ENCODE measurements at places on chromosomes 1 and 21. TPM values are rescaled to one million over a fixed set of nuclear protein-coding genes. Genes with fewer than 3 reads are reported as not detected.

BEST4 gene
- 0.96 TPM for total RNA-seq

TOMM40L gene
- total RNA-seq = 11.8 TPM

GPR153 gene
- total RNA-seq = 0.37 TPM

CD1E gene
- total RNA-seq = not detected

RTCA gene
- 37.8 TPM for total RNA-seq

TSPAN1 gene
- not detected for total RNA-seq

NGF gene
- not detected for total RNA-seq

TMEM269 gene
- 0.32 TPM for total RNA-seq

DNA sequence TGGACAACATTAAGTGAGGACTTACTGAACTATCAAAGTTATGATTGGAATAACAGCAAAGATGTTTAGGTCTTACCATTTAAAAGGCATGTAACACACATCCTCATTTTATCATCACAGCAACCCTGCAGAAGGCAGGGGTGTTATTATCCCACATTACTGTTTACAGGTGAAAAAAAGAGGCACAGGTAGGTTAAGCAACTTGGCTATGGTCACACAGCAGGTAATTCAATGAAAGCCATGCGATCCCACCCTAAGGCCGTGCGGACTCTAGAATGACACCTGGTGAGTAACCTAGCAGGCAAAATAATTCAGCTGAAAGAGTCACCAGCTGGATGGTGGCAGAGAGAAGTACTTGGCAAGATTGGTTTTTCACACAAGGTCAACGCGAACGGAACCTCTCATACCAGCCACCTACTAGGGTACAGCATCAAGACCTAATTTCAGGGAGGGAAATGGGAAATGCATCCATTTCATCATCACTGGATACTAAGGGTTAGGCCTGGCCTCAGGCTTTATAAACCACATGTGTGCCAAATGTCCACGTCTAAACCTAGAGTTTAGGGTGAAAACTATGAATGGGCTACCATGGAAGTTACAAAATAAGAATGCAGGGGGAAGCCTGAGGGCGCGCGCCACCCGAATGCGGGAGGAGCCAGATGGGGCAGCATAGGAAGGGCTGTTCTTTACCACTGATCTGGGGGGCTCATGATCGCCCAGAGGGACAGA, 85.3 kb downstream of the SLC66A1 start:
- no peaks in the 10 kb centered on the region for H3K27me3 ChIP-seq
- H3K4me1 ChIP-seq = peaks cover 16% of the 10 kb centered on the region
- no peak overlapping the region for H3K27ac ChIP-seq
- no peak overlapping the region for H3K4me3 ChIP-seq
- no peak for DNase-seq
- no peaks in the 10 kb centered on the region for H3K36me3 ChIP-seq

- DNase-seq = no peak
- H3K36me3 ChIP-seq = peaks cover 16% of the 10 kb centered on the region
- H3K4me3 ChIP-seq = no peak overlapping the region
- no peak overlapping the region for H3K27ac ChIP-seq
Measured at GRCh38 chr1:119929643-119930315, 33.5 kb upstream of the ADAM30 start.

- no peak for DNase-seq
- no peaks in the 10 kb centered on the region for H3K27me3 ChIP-seq
- no peak overlapping the region for H3K27ac ChIP-seq
- H3K4me3 ChIP-seq = no peak overlapping the region
Measured at GRCh38 chr1:209741193-209741592, 14.7 kb upstream of the TRAF3IP3 start.

GRCh38 chr21:15468368-15468767, 261.4 kb upstream of the USP25 start:
- H3K36me3 ChIP-seq = no peaks in the 10 kb centered on the region
- H3K27me3 ChIP-seq = no peaks in the 10 kb centered on the region
- H3K4me3 ChIP-seq = no peak overlapping the region
- no peak for DNase-seq
- H3K27ac ChIP-seq = no peak overlapping the region

DNA sequence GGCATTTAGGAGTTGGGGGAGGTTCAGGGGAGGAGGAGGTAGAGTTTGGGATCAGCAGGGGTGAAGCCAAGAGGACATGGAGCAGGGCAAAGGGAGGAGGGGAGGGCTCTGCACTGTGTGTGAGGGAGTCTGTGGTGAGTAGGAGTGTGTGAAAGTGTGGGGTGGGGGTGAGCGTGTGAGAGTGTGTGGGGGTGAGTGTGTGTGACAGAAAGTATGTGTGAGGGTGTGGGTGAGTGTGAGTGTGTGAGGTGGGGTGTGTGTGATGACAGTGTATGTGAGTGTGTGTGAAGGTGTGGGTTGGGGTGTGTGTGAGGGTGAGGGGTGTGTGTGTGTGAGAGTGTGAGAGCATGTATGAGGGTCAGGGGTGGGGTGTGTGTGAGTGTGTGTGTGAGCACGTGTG, 62.6 kb downstream of the GNG4 start:
- no peaks in the 10 kb centered on the region for H3K36me3 ChIP-seq
- H3K27me3 ChIP-seq = no peaks in the 10 kb centered on the region
- DNase-seq = no peak
- no peaks in the 10 kb centered on the region for H3K4me1 ChIP-seq
- H3K4me3 ChIP-seq = no peak overlapping the region
- no peak overlapping the region for H3K27ac ChIP-seq

- peaks cover 21% of the 10 kb centered on the region for H3K4me1 ChIP-seq
- DNase-seq = no peak
- H3K27me3 ChIP-seq = no peaks in the 10 kb centered on the region
- peak overlapping the region; percentile 95 for H3K27ac ChIP-seq
- peak overlapping the region; percentile 93 for H3K4me3 ChIP-seq
Measured at GRCh38 chr1:35931446-35932157, 697 bp downstream of the AGO3 start.

DNA sequence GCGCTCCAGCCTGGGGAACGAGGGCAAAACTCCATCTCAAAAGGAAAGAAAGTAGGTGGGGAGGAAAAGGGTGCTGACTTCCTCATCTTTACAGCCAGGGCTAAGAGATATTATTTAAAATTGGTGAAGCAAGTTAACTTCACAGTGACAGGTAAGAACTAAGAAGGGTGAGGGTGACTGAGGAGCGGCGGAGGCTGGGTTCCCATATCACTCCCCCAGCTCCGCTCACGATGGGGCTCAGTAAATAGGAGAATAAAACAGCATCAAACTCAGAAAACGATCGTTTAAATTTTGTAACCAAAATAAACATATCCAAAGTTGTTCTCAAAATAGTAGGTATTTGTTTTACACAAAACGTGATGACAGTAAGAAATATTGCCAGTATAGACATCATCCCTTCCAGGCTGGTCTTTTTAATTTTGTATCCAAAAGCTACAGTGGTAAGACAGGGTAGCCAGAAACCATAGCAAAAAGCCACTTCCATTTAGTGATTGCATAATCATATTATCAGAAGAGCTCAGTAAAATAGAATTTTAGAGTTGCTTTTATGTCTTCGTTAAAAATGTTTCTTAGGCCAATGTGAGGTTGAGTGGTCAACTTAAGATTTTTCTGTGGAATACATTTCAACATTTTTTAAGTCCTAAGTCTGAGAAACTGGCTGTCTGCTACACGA, 26.2 kb upstream of the ADARB1 start:
- H3K27ac ChIP-seq = no peak overlapping the region
- DNase-seq = no peak
- H3K4me3 ChIP-seq = no peak overlapping the region
- H3K4me1 ChIP-seq = no peaks in the 10 kb centered on the region

GRCh38 chr21:33569991-33570390, 18.5 kb downstream of the DONSON start:
- H3K27ac ChIP-seq = peak overlapping the region; percentile 11
- H3K4me1 ChIP-seq = no peaks in the 10 kb centered on the region
- H3K27me3 ChIP-seq = no peaks in the 10 kb centered on the region
- H3K36me3 ChIP-seq = peaks cover 28% of the 10 kb centered on the region
- no peak for DNase-seq
- no peak overlapping the region for H3K4me3 ChIP-seq

DNA sequence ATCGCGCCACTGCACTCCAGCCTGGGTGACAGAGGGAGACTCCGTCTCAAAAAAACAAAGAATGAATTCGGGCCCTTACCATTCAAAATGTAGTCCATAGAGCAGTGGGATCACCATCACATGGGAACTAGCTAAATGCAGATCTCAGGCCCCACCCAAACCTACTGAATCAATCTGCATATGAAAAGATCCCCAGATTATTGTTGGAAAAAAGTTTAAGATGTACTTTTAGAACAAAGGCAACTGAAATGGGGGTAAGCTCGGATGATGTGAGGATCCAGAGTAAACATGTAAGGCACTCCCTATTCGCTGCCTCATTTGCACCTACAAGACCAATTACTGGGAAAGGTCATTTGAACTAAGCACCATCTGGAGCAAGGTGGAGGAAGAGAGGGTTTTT, 803 bp upstream of the FLAD1 start:
- peak overlapping the region; percentile 73 for H3K27ac ChIP-seq
- H3K4me3 ChIP-seq = peak overlapping the region; percentile 64
- no peak for DNase-seq
- no peaks in the 10 kb centered on the region for H3K36me3 ChIP-seq
- H3K4me1 ChIP-seq = peaks cover 13% of the 10 kb centered on the region
- no peaks in the 10 kb centered on the region for H3K27me3 ChIP-seq

DNA sequence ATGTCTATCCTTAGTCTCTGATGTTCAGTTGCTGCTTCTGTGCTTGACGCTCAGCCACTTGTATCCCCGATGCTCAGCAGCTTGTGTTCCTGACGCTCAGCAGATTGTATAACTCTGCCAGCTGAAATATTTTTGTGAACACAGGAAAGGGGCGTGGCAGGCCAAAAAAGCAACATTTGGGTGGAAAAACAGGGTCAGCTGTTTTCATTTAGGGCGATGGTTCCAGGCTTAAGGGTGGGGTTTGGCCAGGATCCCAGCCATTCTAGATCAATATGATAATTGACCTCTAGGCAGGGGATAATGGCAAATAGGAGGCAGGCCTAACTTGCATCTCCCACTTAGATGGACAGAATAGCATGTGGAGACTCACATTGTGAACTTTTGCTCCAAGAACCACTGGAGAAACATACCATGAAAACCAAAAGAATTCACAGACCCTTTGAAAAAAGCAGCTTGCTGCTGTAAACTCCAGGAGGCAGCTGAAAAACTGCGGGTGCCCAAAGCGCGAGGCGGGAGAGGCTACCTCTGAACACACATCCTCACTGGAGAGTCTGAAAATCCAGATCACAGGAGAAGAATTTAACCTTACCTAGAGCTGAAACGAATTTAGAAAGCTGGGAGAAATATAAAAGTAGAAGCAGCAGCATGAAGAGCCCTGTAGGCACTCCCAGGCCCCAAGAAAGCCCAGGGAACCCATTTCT, 58.3 kb downstream of the ZNF648 start:
- no peaks in the 10 kb centered on the region for H3K36me3 ChIP-seq
- no peaks in the 10 kb centered on the region for H3K4me1 ChIP-seq
- H3K27me3 ChIP-seq = no peaks in the 10 kb centered on the region
- no peak overlapping the region for H3K4me3 ChIP-seq

DNA sequence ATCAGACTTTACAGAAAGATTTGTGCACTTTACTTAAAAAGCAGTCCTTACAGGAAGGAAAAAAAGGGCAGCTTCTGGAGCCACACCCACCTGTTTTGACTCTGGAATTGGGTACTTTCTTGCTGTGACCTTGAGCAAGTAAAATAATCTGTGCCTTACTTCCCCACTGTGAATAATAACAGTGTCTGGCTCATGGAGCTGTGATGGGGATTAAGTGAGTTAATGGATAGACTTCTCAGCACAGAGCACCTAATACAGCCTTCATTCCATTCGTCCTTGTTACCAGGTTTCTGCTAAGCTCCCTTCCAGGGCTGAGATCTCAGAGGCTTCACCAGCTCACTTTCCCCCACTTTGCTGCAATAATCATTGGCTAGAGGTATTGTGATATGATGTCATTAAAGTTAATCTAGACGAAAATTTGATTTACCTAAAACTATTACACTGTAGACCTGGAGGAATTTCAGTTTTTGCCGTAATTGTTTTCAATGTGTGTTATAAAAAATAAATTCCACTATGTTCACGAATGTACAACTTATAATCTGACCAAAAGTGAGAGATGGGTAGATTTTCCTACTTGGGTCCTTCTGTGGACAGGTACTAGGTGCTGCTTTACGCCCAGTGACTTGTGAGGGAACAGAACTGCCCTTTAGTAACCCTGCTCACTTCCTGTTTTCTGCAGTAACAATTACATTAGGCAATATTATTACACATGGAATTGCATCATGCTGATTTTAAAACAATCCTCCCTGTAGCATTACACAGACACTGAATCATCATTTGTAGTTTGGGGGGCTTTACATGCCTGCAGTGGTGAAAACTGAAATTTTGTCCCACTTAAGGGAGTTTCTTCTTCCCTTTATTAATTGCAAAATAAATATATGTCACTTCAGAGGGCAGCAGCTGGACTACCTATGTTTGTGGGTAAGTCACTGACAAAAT, 19.7 kb upstream of the ABCG1 start:
- H3K36me3 ChIP-seq = no peaks in the 10 kb centered on the region
- peak overlapping the region; percentile 38 for H3K27ac ChIP-seq
- H3K27me3 ChIP-seq = no peaks in the 10 kb centered on the region
- peaks cover 39% of the 10 kb centered on the region for H3K4me1 ChIP-seq
- H3K4me3 ChIP-seq = peak overlapping the region; percentile 17
- DNase-seq = peak; percentile 34

DNA sequence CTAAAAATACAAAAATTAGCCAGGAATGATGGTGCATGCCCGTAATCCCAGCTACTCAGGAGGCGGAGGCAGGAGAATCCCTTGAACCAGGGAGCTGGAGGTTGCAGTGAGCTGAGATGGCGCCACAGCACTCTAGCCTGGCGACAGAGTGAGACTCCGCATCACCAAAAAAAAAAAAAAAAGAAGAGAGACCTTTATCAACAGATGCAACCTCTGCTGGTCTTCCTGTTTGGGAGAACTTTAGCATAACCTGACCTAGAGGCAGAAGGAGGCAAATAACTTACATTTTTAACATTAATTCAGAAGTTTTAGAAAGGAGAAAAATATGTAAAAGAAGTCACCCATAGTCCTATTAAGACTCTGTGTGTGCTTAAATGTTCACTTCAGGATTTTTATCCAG, 32.4 kb downstream of the SLAMF1 start:
- H3K4me1 ChIP-seq = no peaks in the 10 kb centered on the region
- H3K4me3 ChIP-seq = no peak overlapping the region
- no peaks in the 10 kb centered on the region for H3K27me3 ChIP-seq
- H3K27ac ChIP-seq = no peak overlapping the region
- H3K36me3 ChIP-seq = peaks cover 55% of the 10 kb centered on the region

All from naive thymus-derived CD4-positive, alpha-beta T cell (primary cell).